ENCODE measurements at places on chromosomes 16 and 17. TPM values are rescaled to one million over a fixed set of nuclear protein-coding genes. Genes with fewer than 3 reads are reported as not detected.
A peak's percentile ranks its signal among the peaks of the same experiment; 100 is the strongest.

- DNase-seq, result no peak
Measured at GRCh38 chr16:58655215-58655596, 25.6 kb upstream of the CNOT1 start.

- DNase-seq, result no peak
Measured at GRCh38 chr16:64629622-64630021, 492.2 kb downstream of the CDH11 start.

DNA sequence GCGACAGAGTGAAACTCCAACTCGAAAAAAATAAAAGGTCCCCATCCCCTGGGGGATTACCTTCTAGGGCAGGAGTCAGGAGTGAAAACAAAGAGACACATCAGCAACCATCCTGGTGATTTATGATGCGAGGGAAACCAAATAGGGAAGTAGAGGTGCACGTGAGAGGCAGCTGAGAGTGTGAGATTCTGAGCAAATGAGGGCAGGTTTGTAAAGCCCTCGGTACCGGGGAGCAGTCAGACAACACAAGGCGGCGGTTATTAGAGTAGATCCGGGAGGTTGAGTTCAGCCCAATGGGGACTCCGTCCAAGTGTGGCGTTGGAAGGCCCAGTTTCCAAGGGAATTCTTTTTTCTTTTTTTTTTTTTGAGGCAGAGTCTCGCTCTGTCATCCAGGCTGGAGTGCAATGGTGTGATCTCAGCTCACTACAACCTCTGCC, 7.4 kb upstream of the ARMC7 start:
- DNase-seq, result no peak

DNA sequence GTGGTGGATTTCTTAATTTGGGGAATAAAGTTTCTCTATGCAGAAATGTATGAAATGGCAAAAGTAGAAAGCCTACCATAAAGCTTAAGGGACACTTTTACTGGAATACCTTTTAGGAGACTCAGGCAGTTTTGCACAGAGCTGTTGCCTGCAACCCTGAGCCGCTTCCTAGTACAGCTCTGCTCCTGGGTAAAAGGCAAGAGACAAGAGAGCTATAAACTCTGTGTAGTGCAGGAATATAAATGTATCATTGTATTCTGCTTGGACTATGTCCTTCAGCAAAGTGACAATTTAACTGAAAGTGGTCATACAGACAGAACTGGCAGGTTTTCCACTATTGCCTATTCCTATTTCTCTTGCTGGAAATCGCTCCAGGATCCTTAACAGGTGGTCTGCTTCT, 65.3 kb upstream of the MYOCD start:
- no peak for DNase-seq

DNA sequence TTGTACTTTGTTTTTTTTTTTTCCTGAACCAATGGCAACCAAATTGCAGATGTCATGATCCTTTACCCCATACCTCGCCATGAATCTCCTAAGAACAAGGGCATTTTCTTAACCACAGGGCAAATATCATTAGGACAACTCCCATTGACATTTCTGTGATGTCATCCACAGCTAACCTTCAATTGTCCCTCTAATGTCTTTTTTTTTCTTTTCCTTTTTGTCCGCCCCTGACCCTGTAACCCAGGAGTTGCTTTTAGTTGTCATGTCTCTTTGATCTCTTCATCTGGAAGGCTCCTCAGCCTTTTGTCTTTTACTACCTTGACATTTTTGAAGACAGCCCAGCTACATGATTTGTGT, 410 bp upstream of the NAGPA start:
- DNase-seq, result no peak

DNA sequence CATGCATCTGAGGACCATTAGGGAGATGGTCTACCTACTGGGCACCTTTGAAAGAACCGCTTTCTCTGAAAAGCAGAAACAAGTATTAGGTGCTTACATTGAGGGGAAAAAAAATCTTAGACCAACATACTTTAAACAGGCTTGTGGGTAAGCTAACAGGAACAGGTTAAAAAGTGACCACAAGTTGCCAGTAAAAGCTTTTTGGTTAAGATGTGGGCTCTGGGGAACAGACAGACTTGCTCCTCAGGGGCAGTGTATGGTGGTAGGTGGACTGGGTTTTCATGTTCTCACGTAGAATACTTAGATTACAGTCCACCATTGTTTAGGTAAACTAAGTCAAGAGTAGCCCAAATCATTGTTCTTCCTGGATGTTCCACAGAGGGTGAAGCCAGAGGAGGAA, 41.2 kb downstream of the REXO5 start:
- DNase-seq, result no peak

GRCh38 chr16:79610771-79611170, 10.2 kb upstream of the MAF start:
- DNase-seq, result no peak

DNA sequence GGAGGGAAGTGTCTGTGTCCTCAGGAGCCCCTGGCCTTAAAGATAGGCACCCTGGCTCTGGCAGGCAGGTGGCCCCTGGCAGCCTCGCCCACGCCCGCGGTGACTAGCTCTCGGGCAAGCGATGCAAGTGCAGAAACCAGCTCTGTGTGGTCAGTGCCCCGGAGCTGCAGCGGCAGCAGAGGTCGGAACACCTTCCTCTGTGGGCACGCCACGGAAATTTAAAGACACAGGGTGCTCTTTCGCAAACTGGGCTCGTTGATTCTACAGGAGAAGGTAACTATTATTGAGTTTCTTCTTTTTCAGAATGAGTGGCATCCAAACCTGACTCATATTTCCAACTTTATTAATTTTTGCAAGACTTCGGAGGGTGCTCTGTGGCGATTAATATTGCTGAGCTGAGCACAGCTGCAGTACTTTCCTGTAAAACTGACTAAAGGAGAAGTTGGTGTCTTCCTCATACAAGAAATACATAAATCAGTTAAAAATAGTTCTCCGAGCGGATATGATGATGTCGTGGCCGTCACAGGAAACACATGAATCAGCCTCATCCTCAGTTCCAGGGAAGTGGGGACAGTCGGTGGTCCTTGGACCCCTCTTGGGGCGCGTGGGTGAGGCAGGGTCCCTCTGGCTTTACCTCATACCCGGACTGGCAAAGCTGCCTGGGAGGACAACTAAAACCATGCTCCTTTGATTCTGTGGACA, 120.2 kb downstream of the METRNL start:
- no peak for DNase-seq

DNA sequence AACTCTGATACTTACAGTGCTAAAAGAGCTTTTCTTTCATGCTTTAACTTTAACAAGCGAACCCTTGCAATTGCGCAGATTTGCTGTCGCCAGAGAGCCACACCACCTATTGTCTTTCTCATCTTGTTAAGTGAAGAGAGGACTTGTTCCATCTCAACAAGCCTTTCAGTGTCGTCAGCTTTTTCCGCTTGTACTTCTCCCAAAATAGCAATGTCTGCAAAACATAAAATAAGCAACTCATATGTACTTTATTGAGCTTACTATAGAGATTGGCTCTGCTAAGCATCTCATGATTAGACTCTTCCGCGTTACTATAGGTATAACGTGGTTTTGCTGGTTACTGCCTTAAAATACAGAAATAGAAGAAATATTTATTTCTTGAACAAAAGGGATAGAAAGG, 51.9 kb downstream of the ABCA8 start:
- DNase-seq, result no peak

- DNase-seq, result no peak
Measured at GRCh38 chr17:82956146-82956725, 116.4 kb upstream of the ZNF750 start.

- no peak for DNase-seq
Measured at GRCh38 chr16:2329532-2329931, 11.0 kb downstream of the ABCA3 start.

GRCh38 chr17:81959362-81960129, 1.4 kb downstream of the NOTUM start:
- DNase-seq, result peak; percentile 55

- DNase-seq, result no peak
Measured at GRCh38 chr16:50193594-50193993, 40.5 kb downstream of the TENT4B start.

DNA sequence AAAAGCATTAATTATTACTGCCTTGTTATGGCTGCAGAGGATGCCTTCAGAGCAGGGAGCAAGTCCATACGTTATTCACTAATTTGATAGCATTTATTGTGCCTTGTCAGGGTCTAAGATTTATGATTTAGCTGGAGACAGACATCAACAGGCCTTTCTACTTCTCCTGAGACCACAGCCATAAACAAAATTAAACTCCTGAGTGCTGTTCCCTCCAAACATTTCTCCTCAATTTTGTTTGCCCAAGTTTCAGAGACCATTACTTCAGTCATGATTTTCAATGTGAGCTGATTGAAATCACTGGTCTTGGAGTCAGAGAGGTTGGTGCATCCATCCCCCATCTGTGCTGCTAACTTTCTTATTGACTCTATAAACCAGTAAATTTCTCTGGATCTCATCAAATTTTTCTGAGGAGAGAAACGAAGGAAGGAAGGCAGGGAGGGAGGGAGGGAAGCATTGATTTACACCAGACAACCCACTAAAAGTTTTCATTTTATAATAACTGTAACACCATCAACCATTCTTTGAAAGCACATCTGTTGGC, 423.6 kb upstream of the CDH11 start:
- no peak for DNase-seq

- DNase-seq, result peak; percentile 30
Measured at GRCh38 chr17:27352448-27353032, 58.6 kb downstream of the WSB1 start.

- DNase-seq, result no peak
Measured at GRCh38 chr16:85391769-85392583, 221.1 kb upstream of the GSE1 start.

GRCh38 chr17:8859027-8859803, 8.3 kb downstream of the PIK3R6 start:
- DNase-seq, result no peak

GRCh38 chr16:1773703-1774447, 941 bp upstream of the MRPS34 start:
- DNase-seq, result no peak

- DNase-seq, result peak; percentile 94
Measured at GRCh38 chr17:81471818-81472456, 40.7 kb downstream of the ACTG1 start.

DNA sequence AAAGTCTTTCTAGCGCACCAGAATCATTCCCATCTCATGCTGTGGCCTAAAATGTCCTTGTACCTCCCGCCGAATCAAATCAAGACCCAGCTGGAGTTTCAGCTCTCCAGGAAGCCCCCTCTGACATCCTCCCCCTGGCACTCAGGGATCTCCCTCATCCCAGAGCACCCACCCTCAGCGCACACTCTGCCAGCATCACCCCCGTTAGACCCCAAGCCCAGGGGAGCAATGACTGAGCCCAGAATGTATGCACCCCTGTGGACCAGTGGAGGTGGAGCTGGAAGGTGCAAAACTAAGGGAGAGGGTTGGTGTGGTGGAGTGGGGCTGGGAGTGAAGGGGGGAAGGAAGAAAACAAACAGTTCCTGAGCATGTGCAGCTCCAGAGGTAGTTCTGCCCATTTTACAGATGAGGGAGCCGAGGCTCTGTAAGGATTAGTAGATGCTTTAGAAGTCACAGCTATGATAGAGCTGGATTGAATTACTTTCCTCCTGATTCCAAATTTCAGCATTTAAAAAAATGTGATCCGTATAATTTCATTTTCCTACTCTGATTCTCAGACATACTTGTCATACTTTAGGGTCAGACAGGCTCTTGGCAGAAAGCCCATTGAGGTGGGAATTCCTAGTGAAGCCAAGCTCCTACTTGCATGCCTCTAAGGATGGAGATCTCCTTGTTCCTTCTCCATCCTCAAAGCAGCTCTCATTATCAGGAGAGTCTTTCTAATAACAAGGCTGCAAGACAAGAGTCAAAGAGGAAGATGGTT, 242.7 kb downstream of the KATNIP start:
- DNase-seq, result no peak

GRCh38 chr16:13480801-13481200, 439.2 kb upstream of the ERCC4 start:
- DNase-seq, result no peak

- DNase-seq, result no peak
Measured at GRCh38 chr17:77619326-77619725, 339.2 kb upstream of the TNRC6C start.

DNA sequence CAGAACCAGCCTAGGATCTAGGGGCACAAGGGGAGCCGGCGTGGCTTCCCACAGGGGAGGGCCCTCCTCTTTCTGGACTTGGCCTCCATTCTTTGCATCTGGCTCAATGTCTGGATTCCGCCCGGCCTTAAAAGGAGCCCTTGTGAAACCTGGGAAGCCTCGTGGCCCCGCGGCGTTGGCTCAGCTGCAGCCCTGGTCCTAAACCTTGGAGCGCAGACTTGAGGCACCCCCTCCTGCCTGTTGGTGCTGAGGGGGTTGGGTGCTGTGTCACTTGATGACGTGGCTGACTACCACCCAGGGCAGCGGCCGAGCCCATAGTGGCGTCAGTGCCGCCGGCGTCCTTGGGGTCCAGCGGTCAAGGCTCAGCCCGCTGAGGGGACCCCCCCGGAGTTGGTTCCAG, 4.4 kb downstream of the TRAPPC2L start:
- no peak for DNase-seq

DNA sequence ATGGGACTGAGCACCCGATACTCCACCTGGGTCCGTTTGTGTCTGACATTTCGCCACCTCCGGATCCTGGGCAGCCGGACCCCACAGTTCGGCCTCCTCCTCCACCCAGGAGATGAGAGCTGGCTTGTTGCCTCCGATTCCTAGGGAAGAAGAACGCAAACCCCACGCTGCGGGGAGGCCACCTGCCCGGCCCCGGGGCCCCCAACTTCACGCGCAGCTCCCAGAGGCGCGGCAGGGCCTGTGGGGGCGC, 542 bp downstream of the ZNF764 start:
- DNase-seq, result no peak

GRCh38 chr17:79836972-79837887, 2.0 kb downstream of the CBX4 start:
- DNase-seq, result peak; percentile 94

- no peak for DNase-seq
Measured at GRCh38 chr17:39167476-39167875, 1.5 kb upstream of the ARL5C start.

DNA sequence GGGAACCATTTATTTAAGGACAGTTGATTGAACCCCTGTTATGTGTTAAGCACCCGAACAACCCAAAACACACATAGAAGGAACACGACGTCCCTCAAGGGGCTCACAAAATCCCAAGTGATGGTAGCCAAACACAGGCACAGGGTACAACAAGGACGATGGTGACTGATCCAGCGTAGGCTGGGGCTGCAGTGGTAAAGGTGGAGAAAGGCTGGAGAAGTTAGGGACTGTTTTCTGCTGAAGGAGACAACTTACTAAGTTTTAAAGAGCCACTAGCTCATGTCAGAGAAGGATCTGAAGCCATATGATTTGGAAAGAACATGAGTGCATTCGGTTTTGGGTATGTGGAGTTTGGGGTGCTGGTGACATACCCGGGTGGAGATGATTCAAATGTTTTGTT, 229.6 kb upstream of the TNRC6C start:
- DNase-seq, result no peak

Gene HCRT
- polyA plus RNA-seq, result not detected

Gene SLC5A10
- 0.15 TPM for polyA plus RNA-seq

Gene CDH5
- not detected for polyA plus RNA-seq

Gene CDRT15
- polyA plus RNA-seq, result not detected

Gene PERCC1
- not detected for polyA plus RNA-seq

Gene KLHL10
- polyA plus RNA-seq, result 0.12 TPM

Gene DPEP3
- not detected for polyA plus RNA-seq

Gene EPOP
- polyA plus RNA-seq, result 12.3 TPM

Gene CACNG1
- 0.09 TPM for polyA plus RNA-seq

Gene RAB40C
- polyA plus RNA-seq, result 8.1 TPM

Gene SSTR5
- 0.06 TPM for polyA plus RNA-seq

Gene CSH1
- not detected for polyA plus RNA-seq

Gene RNU2-1
- not detected for polyA plus RNA-seq

Gene PVALEF
- polyA plus RNA-seq, result not detected

Gene TBC1D3I
- polyA plus RNA-seq, result 0.23 TPM

Measured in A549 (cell line).